ENCODE measurements at places on chromosomes 3 and 15.

DNA sequence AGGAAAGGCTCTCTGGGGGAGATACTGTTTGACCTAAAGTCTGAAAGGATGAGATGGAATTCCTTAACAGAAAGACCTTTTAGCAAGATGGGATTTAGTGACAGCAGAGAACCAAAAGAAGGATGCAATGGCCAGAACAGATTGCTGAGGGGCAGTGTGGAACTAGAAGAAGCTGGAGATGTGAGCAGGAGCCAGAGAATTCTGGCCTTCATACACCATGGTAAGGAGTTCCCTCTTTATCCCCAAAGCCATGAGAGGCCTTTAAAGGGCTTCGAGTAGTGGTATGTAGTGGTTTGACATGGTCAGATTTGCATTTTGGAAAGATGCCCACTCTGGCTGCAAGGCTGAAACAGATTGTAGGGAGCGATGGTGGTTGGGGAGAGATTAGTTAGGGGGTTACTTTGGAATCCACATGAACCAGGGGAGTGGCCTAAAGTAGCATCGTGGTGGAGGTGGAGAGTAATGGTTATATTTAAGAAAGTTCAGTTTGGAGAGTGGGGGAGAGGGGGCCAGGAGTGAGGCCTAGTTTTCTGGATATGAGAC, 34.0 kb upstream of the NPHP3 start:
- no peak for DNase-seq

- no peak for DNase-seq
Measured at GRCh38 chr3:37183976-37184375, 9.6 kb upstream of the LRRFIP2 start.

DNA sequence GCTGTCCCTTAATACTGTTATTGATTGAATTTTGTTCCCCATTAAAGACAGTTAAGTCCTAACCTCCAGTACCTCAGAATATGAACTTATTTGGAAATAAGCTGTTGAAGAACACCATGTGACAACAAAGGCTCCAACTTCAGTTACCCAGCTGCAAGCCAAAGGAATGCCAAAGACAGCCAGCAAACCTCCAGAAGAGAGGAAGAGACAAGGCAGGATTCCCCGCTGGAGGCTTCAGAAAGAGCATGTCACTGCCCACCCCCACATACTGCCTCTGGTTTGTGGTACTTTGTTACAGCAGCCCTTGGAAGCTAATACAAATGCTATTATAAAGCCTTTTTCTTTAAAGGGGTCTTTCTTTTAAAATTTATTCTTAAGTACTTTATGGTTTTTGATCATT, 18.4 kb upstream of the NEK10 start:
- no peak for DNase-seq

DNA sequence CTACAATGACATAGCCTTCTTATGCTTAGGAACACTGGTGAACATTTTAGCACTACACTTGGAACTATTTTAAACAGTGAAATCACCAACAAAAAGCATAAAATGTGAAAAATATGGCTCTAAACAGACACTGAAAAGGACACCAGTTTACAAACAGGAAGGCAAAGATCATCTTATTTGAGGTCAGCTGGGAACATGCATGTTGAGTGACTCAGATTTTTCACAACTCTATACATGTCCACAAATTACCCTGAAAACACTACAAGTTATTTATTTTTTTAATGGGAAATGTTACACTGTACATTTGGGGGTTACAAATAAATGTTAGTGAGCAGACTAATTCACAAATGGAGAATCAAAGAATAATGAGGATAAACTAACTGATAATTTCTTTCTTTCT, 12.5 kb upstream of the GK5 start:
- no peak for DNase-seq

GRCh38 chr3:50324351-50325112, 2.0 kb upstream of the HYAL2 start:
- peak; percentile 68 for DNase-seq

DNA sequence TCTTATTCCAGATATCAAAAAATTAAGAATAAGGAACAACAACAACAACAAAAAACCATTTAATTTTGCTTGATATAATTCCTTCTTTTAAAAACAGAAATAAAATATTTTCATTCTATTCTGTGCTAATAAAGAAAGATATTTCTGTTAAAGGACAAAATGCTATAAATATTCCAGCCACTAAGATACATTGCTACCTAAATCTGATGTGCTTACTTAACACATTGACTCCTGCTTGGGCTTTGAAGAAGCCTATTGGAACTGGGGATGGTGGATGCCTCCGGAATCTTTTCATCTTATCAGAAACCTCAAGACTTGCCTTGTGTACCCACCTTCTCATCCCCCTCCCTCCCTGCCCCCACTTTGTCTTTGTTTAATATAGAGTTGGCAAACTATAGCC, 320.2 kb downstream of the MEX3B start:
- DNase-seq = no peak

DNA sequence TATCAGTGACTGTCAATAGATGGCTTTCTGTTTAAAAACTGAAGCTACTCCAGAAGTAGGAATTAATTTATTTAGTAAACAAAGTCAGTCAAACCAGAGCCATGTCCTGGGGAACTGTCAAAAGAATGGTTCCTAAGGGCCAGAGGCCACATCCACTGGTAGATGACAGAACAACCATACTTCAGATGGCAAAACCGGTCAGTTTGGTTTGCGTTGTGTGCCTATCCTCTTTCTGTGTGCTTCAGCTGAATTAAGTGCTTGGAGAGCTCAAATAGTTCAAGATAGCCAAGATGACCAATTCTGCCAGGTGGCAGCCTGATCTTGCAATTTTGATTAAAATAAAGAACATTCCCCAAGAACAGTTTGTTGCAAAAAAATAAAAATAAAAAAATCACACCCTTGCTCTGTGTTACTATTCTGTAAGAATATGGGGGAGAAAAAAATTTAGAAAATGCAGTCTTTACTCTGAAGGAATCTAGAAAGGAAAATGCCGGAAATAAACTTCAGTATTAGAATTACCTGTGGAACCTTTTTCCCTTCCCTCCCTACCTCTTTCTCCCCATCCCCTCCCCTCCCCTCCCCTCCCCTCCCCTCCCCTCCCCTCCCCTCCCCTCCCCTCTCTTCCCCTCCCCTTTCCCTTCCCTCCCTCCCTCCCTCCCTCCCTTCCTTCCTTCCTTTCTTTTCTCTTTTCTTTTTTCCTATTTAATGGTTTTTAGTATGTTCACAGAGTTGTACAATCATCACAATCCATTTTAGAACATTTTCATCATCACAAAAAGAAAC, 2.5 kb downstream of the MAP3K13 start:
- no peak for DNase-seq

GRCh38 chr15:95175914-95176658, 944.7 kb downstream of the MCTP2 start:
- no peak for DNase-seq

GRCh38 chr3:98612996-98613517, 19.6 kb upstream of the CPOX start:
- no peak for DNase-seq

DNA sequence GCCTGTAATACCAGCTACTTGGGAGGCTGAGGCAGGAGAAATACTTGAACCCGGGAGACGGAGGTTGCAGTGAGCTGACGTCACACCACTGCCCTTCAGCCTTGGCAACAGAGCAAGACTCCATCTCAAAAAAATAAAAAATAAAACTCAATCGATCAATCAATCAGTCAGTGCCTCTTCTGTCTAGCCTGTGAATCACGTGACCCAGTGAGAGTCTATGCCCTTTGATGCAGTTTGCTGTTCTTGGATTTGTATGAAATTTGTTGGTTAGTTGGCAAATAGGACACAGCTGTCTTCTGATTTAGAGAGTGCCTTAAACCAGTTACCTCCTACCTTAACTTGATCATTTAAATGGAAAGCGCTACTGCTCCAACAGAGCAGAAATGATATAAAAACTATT, 3.6 kb upstream of the RBMS3 start:
- no peak for DNase-seq

GRCh38 chr3:116039651-116039985, 405.7 kb downstream of the LSAMP start:
- DNase-seq = no peak

GRCh38 chr3:142857056-142857455, 31.8 kb downstream of the PCOLCE2 start:
- DNase-seq = no peak

- no peak for DNase-seq
Measured at GRCh38 chr3:61066800-61067199, 184.5 kb downstream of the FHIT start.

DNA sequence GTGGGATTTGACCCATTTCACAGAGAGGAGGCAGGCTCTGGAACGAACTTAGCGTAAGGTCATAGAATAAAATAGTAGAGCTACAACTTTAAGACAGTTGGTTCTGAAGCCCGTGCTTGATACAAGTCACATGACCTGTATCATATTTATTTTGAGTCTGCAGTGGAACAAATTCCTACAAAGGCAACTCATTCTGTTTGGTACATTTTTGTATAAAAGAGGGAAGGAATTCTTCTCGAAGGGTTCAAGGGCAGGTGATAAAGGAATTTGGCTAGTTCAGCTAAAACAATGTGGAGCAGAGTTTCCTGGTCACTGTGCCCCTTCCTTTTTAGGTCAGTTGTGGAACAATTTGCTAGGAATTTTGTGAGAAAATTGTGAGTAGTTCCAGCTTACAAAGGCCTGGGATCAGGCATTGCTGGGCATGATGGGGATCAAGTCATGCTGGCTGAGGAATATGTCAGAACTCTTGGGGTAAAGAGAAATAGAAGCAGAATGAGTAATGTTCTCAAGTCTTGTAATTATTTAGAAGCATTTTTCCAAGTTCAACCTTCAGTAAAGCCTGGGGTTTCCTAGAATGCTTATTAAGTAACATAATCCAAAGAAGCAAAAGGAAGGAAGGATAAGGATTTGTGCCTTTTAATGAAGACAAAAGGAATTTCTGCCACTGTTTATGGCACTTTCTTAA, 19.1 kb downstream of the USP3 start:
- no peak for DNase-seq

DNA sequence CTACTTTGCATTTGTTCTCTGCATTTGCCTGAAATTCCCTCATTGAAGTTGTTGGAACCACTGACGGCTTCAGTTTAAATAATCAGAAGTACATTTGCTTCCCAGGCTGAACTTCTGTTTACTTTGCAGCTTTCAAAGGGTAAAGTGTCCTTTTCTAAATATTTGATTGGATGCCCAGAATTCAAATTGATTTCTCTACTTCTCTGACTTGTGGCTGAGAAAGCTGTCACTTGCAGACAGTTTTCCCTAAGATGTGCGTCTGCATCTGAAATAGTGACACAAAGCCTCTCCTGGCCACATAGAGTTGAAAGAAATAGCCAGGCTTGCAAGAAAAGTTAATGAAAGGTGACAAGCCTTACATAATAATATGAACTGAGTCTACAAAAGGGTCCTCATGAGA, 299.6 kb downstream of the THSD4 start:
- no peak for DNase-seq

- no peak for DNase-seq
Measured at GRCh38 chr15:87730706-87731105, 525.8 kb downstream of the NTRK3 start.

DNA sequence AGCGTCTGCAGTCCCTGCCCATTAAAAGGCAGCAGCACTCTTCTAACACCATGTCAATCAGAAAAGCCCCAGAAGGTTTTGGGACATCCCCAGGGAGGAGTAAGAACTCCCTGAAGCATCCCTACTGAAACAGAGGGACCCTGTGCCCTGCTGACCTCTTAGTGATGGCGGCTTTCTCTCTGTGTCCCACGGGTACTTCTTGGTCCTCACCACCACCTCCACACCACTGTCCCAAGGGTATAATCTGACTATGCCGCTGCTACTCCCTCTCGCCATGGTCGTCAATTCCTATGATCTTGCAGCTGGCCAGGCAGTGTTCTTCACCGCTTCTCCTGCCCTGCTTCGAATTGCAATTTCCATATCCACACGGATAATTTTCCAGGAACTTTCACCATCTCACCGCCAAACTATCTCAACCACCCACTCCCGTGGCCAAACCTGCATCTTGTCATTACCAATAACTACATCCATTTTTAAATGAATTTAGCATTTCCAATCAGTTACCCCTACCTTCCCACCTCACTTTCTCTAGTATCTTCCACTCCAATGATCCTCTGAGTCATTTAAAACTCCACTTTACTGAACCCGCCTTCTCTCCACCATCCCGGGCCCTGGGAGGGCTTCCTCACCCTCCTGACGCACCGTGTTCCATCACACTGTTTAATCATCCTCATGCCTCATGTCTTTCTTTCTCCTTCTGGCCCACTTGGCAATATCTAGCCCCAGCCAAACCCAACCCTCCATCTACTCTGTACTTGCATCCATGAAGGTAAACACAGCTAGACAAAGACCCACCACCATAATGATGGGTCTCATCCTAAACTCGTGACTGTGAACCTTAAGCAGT, 23.7 kb downstream of the PRR23E start:
- no peak for DNase-seq

GRCh38 chr15:42119446-42119760, 25.0 kb upstream of the PLA2G4D start:
- DNase-seq = no peak

DNA sequence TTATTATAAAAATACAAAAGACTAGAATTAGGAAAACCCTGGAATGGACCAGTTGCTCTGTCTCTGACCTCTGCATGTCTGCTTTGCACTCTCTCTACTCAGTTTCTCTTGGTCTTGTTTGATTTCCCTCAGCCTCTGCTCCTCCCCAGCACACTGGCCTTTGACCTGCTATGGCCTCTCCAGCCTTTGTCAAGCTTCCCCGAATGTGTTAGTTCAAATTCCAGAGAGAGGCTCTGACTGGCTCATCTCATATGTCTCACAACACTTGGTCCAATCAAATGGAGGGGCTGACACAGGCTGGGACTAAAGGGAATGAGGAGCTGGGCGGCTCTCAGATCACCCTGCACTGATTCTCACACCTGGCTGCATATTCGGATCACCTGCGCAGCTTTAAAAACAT, 52.4 kb upstream of the CMTM8 start:
- no peak for DNase-seq

DNA sequence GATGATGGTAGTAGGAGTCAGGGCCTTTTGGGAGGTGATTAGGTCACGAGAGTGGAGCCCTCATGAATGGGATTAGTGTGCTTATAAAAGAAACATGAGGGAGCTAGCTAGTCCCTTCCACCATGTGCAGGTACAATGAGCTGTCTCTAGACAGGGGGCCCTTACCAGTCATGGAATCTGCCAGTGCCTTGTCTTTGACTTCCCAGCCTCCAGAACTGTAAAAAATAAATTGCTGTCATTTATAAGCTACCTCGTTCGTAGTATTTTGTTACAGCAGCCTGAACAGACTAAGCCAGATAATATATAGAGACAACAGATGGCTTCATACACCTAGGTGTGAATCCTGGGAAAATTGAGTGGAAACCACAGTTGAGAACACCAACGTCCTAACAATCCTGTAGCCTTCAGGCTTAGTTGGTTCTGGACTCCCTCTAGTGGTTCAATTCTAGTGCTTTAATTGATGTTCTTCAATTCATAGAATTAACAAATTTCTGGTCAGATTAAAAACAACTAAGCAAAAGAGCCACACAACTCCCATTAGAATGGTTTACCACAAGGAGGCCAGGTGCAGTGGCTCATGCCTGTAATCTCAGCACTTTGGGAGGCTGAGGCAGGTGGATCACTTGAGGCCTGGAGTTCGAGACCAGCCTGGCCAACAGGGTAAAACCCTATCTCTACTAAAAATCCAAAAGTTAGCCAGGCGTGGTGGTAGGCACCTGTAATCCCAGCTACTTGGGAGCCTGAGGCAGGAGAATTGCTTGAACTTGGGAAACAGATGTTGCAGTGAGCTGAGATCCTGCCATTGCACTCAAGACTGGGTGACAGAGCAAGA, 21.3 kb upstream of the GATM start:
- no peak for DNase-seq

Measured in stimulated activated naive CD8-positive, alpha-beta T cell treated with anti-CD3 and anti-CD28 coated beads, Interleukin-15, amount 100 ng/mL, for 72 hours (primary cell).